Activated T-cell treated with anti-CD3 and anti-CD28 coated beads, Interleukin-2, amount 50 U/mL, for 72 hours (primary cell): ENCODE measurements at places on chromosomes 13 and 19. TPM values are rescaled to one million over a fixed set of nuclear protein-coding genes. Genes with fewer than 3 reads are reported as not detected.

CACNG6 gene
- total RNA-seq: not detected

F10 gene
- not detected for total RNA-seq

CEACAM3 gene
- total RNA-seq: not detected

CD33 gene
- 1.7 TPM for total RNA-seq

ZNF730 gene
- 2.2 TPM for total RNA-seq

ELOF1 gene
- 50.8 TPM for total RNA-seq

FGF21 gene
- not detected for total RNA-seq

ZNF541 gene
- total RNA-seq: 0.69 TPM

TGFBR3L gene
- 9.7 TPM for total RNA-seq

DNA sequence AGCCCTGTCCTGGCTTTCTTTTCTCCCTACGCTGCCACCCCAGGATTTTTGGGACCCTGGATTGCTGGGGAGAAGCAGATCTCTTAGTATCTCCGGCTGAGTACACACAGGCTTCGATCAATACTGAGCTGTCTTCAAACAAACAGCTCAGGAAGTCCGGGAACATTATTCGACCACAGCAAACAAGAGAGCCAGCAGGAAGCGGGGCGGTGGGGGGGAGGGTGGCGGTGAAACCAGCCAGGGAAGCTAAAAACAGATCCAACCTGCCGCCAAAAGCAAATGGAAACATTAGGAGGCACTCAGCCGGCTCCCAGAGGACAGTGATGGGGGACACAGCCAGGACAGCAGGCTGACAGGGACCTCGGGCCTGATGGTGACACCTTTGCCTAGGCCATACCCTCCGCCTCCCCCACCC, 12.2 kb upstream of the BCAM start:
- no peaks in the 10 kb centered on the region for H3K27me3 ChIP-seq
- no peak overlapping the region for H3K27ac ChIP-seq
- no peak overlapping the region for H3K4me3 ChIP-seq
- no peaks in the 10 kb centered on the region for H3K36me3 ChIP-seq
- peaks cover 8% of the 10 kb centered on the region for H3K4me1 ChIP-seq
- DNase-seq: no peak

DNA sequence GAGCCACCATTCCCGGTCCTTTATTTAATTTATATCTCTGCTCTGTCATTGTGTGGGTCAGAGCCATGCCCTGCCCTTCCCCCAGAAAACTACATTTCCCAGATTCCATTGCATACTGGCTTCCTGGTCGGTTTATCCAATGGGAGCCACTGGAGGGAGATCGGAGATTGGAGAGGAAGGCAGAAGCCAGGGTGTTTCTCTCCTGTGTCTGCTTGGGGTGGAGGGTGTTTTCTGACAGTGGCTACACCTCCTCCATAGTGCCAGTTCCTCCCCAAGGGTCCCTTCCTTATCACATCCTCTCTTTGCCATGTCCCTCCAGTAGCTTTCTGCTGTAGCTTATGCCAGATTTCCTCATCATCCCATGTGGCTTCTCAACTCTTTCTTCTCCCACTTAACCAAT, 19.0 kb downstream of the OLFM2 start:
- peaks cover 43% of the 10 kb centered on the region for H3K27me3 ChIP-seq
- no peak overlapping the region for H3K4me3 ChIP-seq
- DNase-seq: no peak
- peaks cover 2% of the 10 kb centered on the region for H3K36me3 ChIP-seq
- H3K27ac ChIP-seq: no peak overlapping the region
- H3K4me1 ChIP-seq: peaks cover 7% of the 10 kb centered on the region

DNA sequence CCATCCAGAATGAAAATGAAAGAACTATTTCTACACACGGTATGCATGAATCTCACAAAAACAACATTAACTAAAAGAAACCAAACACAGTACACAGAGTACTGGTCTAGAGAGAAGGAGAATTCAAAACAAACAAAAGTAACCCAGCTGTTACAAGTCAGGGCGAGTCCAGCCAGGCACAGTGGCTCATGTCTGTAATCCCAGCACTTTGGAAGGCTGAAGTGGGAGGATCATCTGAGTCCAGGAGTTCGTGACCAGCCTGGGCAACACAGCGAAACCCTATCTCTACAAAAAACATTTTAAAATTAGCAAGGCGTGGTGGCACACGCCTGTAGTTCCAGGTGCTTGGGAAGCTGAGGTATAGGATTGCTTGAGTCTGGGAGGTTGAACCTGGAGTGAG, 1.7 kb upstream of the PSMC4 start:
- DNase-seq: no peak
- peak overlapping the region; percentile 96 for H3K4me3 ChIP-seq
- H3K27me3 ChIP-seq: no peaks in the 10 kb centered on the region
- H3K36me3 ChIP-seq: peaks cover 10% of the 10 kb centered on the region
- H3K4me1 ChIP-seq: peaks cover 59% of the 10 kb centered on the region
- H3K27ac ChIP-seq: peak overlapping the region; percentile 100

DNA sequence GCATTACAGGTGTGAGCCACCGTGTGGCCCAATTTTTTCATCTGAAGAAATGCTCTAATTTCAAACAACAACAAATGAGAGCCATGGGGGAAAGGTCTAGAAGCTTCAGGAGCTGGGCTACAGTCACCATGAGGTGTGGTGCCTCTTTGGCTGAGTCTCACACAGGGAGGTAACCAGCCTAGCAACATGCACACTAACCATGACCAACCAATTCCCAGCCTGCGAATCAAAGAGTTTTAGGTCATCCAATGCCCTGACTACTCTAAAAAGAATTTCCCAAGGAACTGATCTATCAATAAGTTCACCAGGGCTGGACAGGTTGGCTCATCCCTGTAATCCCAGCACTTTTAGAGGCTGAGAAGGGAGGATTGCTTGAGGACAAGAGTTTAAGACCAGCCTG, 29.9 kb downstream of the PBX4 start:
- peak overlapping the region; percentile 64 for H3K4me3 ChIP-seq
- H3K27me3 ChIP-seq: no peaks in the 10 kb centered on the region
- peaks cover 48% of the 10 kb centered on the region for H3K4me1 ChIP-seq
- H3K36me3 ChIP-seq: peaks cover 13% of the 10 kb centered on the region
- DNase-seq: no peak

- DNase-seq: no peak
- no peak overlapping the region for H3K4me3 ChIP-seq
- no peak overlapping the region for H3K27ac ChIP-seq
- peaks cover 21% of the 10 kb centered on the region for H3K4me1 ChIP-seq
- no peaks in the 10 kb centered on the region for H3K36me3 ChIP-seq
- peaks cover 36% of the 10 kb centered on the region for H3K27me3 ChIP-seq
Observed at GRCh38 chr13:110813646-110814624, 100.4 kb downstream of the ING1 start.

DNA sequence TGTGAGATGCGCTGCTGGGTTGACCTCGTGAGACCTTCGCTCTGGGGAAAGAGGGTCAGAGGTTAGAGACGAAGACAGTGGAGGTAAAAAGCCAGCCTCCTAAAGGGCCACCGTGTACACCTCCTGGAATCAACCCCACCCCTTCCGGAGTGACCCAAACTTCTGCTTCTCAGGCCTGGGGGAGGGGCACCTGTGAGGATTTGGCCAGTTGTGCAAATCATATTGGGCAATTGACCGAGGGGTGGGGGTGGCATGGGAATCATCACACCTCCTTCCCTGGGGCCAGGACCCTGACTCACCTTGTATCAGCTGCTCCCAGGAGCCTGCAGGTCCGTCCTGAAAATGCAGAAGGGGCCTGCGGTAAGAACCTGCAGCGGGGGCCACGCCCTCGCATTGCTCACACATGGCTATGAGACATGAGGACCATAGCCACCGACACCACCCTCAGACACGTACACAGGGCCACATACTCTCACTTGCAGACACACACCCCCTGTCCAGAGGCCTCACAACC, 2.8 kb downstream of the TNFSF14 start:
- DNase-seq: peak; percentile 50
- peaks cover 46% of the 10 kb centered on the region for H3K4me1 ChIP-seq
- peaks cover 15% of the 10 kb centered on the region for H3K36me3 ChIP-seq
- H3K4me3 ChIP-seq: peak overlapping the region; percentile 74
- no peaks in the 10 kb centered on the region for H3K27me3 ChIP-seq
- H3K27ac ChIP-seq: no peak overlapping the region

DNA sequence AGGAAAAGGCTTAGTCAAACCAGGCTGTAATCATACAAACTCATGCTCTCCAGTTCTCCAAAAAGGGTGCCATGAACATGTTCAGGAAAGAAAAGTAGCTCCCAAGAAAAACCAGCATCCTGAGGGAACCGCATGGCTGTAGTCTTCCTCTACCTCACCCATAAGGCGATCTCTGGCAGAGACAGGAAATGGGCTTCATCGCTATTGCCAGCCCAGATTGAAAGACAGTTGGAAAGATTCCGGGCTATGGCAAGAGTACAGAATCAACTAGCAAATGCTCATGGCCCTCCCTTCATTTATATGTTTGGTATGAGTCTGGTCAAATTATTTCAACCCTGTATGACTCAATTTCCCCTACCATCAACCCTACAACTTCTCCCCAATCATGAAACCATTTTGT, 140.1 kb downstream of the LHFPL6 start:
- peaks cover 14% of the 10 kb centered on the region for H3K27me3 ChIP-seq
- DNase-seq: no peak
- H3K4me1 ChIP-seq: no peaks in the 10 kb centered on the region
- H3K36me3 ChIP-seq: no peaks in the 10 kb centered on the region
- H3K27ac ChIP-seq: no peak overlapping the region

GRCh38 chr19:504616-505015, 2.7 kb upstream of the TPGS1 start:
- DNase-seq: no peak
- H3K36me3 ChIP-seq: no peaks in the 10 kb centered on the region
- H3K27me3 ChIP-seq: peaks cover 2% of the 10 kb centered on the region
- peaks cover 34% of the 10 kb centered on the region for H3K4me1 ChIP-seq

- no peak for DNase-seq
- no peak overlapping the region for H3K4me3 ChIP-seq
- H3K36me3 ChIP-seq: no peaks in the 10 kb centered on the region
- H3K27ac ChIP-seq: no peak overlapping the region
- H3K4me1 ChIP-seq: peaks cover 18% of the 10 kb centered on the region
- H3K27me3 ChIP-seq: no peaks in the 10 kb centered on the region
Observed at GRCh38 chr19:32874605-32875004, 5.0 kb upstream of the SLC7A9 start.

- H3K4me3 ChIP-seq: no peak overlapping the region
- peaks cover 28% of the 10 kb centered on the region for H3K27me3 ChIP-seq
- H3K27ac ChIP-seq: no peak overlapping the region
- DNase-seq: no peak
- no peaks in the 10 kb centered on the region for H3K4me1 ChIP-seq
- H3K36me3 ChIP-seq: no peaks in the 10 kb centered on the region
Observed at GRCh38 chr13:93811738-93812112, 585.1 kb downstream of the GPC6 start.

DNA sequence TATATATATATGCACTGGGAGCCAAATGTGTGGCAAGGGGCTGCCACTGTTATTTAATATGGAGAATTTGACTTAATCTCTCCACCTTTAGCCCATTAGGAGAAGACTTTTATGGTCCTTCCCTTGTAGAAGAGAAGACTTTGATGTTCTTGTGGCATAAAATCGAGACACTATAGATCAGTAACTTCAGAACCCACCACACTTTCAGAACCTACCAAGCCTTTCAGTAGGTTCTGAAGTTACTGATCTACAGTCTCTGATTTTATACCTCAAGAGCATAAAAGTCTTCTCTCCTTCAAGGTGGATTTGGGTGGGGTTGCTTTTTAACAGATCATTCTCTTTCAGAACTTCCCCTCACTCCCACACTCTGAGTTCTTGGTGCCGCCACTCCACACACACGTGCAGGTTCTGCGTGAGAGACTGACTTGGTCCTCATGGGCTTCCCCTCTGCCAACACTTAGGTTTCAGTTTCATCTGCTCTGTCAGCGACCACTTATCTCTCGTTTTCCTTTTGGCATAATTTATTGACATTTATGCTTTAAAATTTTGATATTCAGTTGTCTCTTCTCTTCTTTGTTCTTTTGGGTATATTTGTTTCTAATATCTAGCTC, 213.4 kb upstream of the PCDH17 start:
- H3K27ac ChIP-seq: no peak overlapping the region
- no peaks in the 10 kb centered on the region for H3K4me1 ChIP-seq
- no peak overlapping the region for H3K4me3 ChIP-seq
- no peaks in the 10 kb centered on the region for H3K27me3 ChIP-seq
- DNase-seq: no peak
